SW480 (cell line): ENCODE measurements at places on chromosomes 12 and 14.

DNA sequence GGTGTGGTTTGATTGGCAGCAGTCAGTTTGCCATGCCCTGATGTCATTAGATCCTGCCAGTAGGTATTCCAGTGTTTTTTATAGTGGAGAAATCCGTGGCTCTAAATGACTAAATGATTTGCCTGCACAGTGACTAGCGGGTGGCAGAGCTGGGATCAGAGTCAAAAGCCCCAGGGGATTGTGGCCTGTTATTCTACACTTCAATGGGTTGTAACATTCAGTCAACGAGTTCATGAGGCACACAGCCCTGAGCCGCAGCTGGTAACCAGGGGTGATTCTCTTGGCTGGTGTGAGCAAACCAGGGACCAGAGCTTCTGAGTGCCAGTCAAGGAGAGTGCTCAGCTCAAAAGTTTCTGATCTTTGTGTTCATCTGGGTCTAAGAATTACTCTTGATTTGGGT is 1.8 kb downstream of the MYH6 start:
- no peak for DNase-seq

DNA sequence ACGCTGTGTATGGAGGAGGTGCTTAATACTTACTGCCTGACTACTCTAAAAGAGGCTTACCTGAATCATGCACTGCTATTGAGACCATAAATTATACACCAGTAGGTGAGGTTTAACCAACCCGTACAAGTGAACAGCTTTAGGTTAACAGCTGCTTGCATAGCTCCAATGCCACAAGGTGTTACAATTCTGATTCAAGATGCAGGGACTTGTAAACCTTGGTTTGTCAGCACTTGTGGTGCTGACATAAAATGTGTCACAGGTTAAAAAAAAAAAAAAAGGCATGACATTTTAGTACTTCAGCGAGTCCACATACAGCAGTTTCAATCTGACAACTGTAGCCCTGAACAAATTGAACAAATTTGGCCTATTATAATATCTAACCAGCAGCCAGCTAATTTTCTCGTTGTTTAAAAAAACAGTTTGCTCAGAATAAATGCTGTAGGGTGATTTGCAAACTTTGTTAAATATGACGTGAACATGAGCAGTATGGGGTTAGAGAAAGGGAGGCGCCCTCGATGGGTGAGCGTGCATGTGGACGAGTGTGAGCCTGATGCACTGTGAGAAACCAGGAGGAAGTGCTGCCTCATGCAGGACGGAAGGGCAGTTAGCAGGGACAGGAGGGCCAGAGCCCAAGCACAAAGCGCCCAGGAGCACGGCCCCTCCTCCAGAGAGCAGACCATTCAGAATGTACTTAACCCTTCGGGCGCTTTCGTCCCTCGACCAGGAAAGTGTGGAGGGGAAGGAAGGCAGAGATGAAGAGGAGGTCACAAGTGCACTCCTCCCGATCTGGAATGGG is 44.7 kb downstream of the TCHP start:
- DNase-seq = no peak

- no peak for DNase-seq
Observed at GRCh38 chr14:87139299-87139698, 853.7 kb downstream of the GALC start.

DNA sequence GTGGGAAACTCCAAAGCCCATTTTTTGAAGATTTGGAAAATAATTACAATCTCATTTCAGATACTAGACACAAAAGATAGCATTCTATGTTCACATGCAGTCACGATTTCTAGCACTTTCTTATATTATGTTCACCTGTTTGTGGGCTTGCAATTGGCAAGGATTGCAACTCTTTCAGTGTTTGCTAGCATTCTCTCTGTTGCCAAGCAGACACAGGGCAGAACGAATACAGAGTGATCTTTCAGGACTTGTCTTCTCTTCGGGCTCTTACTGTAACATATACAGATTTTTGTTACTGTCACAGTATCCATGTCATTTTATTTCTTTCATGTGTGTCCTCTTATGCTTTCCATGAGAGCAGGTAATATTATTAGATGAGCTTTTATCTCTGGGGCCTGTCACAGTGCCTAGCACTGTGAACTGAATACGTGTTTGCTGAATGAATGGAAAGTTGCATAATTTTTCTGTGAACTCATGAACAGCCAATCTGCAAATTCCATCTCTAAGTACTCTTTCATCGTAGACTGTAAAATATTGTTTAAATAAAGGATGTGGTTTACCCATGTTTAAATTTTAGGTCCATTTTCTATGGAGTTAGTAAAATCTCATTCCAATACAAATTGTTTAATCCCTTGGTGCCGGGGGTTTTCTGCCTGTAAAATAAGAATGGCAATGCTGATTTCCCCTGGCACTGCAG is 105.1 kb downstream of the BMP4 start:
- DNase-seq = no peak

GRCh38 chr12:49331380-49332222 is 5.4 kb downstream of the C1QL4 start:
- DNase-seq = peak; percentile 77

- no peak for DNase-seq
Observed at GRCh38 chr12:118327391-118327790, 45.3 kb downstream of the TAOK3 start.

- DNase-seq = no peak
Observed at GRCh38 chr14:91392623-91393303, 24.9 kb downstream of the CCDC88C start.

DNA sequence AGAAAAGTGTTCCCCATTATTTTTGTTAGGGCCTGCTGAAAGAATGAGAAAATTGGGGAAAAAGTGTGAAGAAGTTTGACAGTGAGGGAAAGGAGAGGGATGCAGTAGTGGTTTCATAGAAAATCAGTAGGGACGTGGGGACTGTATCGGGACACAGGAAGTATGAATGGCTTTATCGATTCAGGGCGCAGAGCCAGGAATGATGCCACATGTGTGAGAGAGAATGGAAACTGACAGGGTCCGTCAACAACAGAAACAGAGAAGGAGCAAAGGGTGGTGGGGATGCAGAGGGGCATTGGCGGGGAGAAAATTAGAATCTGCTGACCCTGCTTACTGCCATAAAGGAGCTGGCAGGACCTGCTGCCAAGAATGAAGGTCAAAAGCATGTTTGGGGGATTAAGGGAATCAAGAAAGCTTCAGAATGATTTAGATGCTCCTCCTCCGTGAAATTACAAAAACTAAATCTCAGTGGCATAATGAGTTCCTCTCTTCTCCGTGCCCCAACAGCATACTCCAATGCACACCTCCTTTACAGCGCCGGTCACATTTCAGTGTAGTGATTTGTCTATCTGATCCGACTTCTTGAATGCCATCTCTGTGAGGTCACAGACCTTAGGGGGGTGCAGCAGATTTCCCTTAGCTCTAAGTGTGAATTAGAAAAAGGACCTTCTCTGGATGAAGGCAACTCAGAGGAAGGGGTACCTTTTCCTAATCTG is 92.6 kb downstream of the EMP1 start:
- no peak for DNase-seq

- no peak for DNase-seq
Observed at GRCh38 chr14:104403421-104404220, 175.9 kb upstream of the C14orf180 start.

- no peak for DNase-seq
Observed at GRCh38 chr12:68097386-68097785, 62.2 kb downstream of the IFNG start.

- no peak for DNase-seq
Observed at GRCh38 chr14:33454022-33454595, 496.8 kb downstream of the EGLN3 start.

- no peak for DNase-seq
Observed at GRCh38 chr14:50763382-50764007, 67.5 kb downstream of the NIN start.

DNA sequence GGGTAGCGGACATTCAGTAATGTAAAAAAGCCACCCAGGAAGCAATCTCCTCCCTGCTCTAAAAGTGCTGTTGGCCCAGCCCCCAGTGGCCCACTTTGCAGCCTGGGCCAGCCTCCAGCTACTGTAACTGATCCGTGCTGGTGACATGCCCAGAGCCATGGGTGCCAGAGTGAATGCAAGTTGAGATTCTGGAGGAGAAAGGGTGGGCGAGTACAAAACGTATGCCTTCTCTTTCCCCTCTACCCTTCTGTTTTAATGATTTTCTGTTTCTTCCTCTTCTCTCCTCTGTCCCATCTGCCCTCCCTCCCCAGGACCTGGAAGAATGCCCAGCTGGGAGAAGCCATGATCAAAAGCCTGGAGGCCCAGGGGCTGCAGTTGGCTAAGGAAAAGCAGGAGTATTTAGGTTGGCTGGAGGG is 16.9 kb downstream of the PLEKHD1 start:
- no peak for DNase-seq

DNA sequence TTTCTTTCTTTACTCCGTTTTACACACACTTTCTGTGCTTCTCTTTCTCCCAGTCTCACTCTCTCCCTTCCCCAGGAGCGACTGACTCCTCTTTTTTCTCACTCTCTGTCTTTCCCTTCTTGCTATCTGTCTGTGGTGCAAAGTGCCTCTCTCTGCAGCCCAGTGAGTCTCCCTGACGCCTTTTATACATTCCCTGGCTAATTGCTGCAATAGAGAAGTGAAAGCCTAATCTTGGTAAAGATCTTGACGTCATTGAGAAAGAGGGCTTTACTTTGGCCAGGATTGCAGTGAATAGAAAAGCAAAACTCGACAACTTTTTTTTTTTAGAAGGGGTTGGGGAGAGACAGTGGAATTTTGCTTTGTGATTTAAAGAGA is 706 bp upstream of the DIO2 start:
- no peak for DNase-seq

GRCh38 chr12:76244300-76244699 is 103.9 kb downstream of the BBS10 start:
- no peak for DNase-seq

DNA sequence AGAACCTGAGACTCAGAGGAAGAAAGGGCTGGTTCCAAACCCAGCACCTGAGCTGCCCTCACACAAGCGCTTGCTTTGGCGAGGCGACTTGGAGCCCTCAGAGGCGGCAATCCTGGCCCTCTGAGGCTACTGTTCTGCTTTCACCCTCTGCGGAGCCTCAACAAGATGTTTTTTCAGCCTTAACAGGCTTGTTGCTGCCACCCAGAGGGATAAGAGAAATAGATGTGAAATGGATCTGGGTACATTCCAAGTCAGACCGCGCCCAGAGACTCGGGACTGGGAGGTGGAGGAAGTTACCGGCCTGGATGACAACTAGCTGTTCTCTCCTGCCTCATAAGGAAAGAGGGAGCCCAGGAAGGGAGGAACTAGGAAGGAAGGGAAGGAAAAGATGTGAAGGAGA is 89.6 kb downstream of the TTC7B start:
- peak; percentile 32 for DNase-seq

DNA sequence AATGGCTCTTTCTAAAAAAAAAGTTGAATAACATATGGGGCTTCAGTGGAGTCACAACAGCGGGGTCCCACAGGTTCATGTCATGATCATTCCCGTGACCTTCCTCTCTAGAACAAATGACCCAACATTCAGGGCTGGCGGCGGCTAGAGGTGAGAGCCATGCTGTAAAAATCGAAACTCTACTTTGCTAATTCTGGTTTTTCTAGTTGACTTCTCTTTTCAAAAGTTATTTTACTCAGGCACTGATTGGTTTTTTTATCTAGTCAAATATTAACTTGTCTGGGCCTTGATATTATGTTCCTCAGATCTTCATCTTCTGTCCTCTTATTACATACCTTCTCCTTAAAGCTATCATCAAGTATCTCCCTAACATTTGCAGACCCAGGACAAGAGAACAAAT is 402.9 kb upstream of the SOX5 start:
- no peak for DNase-seq

DNA sequence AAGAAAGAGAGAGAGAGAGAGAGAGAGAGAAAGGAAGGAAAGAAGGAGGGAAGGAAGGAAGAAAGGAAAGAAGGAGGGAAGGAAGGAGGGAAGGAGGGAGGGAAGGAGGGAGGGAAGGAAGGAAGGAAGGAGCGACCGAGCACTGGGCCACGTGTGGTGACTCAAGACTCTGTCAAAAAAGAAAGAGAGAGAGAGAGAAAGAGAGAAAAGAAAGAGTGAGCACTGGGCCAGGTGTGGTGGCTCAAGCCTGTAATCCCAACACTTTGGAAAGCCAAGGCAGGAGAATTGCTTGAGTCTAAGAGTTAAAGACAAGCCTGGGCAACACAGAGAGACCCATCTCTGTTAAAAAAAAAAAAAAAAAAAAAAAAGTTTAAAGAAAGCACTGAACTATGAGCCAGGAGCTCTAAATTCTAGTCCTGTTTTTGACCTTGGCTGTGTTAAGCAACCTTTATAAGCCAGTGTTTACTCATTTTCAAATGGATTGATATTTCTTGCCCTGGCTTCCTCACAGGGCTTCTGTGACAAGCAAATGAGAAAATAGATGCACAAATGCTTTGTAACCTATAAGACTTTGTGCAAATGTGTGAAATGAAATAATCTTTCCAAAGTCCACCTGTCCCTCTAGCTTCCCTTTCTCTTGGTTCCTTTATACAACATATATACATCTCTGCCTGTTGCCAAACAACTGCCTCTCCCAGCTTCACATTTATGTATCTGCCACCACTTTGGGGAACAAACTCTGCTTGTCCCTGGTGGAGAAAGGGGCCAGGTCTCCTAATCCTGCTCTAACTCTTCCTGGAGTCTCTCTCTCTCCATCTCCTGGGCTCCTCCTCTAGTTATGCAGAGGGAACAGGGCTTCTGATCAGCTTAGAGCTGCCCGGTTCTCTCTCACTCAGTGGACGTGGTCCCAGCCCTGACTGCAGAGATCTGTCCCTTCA is 16.1 kb upstream of the PLEKHG6 start:
- peak; percentile 68 for DNase-seq

GRCh38 chr12:2276288-2277033 is 223.7 kb downstream of the CACNA1C start:
- no peak for DNase-seq

- no peak for DNase-seq
Observed at GRCh38 chr12:125492354-125493270, 427.4 kb downstream of the AACS start.

- no peak for DNase-seq
Observed at GRCh38 chr12:22335794-22336166, 1.3 kb upstream of the ST8SIA1 start.

DNA sequence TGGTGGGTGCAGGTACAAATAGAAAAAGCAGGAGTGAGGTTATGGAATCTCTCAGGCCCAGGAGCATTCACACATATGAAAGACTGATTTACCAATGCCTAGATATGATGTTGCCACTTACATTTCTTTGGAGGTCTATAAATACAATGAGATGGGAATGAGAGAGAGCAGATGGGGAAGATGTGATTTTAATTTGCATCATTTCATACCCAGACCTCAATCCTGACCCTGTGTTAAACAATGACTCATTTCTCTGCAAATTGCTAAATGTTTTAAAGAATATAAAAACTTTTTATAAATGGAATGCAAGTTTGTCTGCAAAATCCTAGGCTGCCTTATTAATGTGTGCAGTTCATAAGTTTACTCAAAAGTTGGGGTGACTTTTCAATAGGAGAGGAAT is 38.6 kb upstream of the GNG2 start:
- no peak for DNase-seq

DNA sequence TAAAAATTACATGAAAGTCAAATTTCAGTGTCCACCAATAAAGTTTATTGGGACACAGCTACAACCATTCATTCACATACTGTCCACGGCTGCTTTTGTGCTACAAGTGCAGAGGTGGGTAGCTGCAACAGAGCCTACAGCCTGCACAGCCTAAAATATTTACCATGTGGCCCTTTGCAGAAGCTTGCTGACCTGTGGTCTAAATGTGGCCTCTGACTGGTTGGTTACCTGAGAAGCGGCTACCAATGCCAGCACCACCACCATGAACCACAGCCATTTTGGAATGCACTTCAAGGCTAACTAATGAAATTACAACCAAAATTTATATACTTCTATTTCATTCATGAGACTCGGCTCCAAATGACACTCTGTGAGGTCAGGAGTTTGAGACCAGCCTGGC is 58.6 kb downstream of the NT5DC3 start:
- DNase-seq = no peak

- DNase-seq = no peak
Observed at GRCh38 chr12:78191611-78192010, 360.9 kb downstream of the NAV3 start.
